ENCODE measurements at places on chromosomes 3 and 15. TPM values are rescaled to one million over a fixed set of nuclear protein-coding genes. Genes with fewer than 3 reads are reported as not detected.

PRTG gene
- 1.9 TPM for total RNA-seq

POPDC2 gene
- total RNA-seq, result 73.1 TPM

KBTBD8 gene
- 3.3 TPM for total RNA-seq

ITPKA gene
- 2.5 TPM for total RNA-seq

CHRM5 gene
- total RNA-seq, result not detected

BLM gene
- total RNA-seq, result 0.80 TPM

SLC15A2 gene
- total RNA-seq, result 0.99 TPM

CDCP1 gene
- total RNA-seq, result 6.4 TPM

GABRR3 gene
- total RNA-seq, result not detected

ADAMTS7 gene
- 2.0 TPM for total RNA-seq

ZKSCAN7 gene
- total RNA-seq, result 4.2 TPM

GRCh38 chr3:161239700-161240099 is 18.6 kb downstream of the NMD3 start:
- DNase-seq, result no peak

DNA sequence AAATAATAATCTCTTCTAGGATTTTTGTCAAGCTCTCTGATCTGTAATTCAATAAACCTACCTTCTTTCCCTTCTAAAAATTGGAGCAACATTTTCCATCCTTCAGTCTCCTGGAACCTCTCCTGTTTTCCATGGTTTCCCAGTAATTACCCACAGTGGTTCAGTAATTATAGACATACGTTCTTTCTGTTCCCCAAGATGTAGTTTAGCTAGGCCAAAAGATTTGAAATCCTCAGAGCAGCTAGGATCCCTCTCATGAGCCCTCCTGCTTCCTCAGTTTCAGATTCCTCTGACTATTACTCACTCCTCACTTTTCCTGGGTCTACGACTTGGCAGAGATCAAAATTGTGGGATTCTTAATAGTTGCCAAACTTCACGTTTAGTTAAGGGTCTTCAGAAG is 76.9 kb upstream of the IGSF10 start:
- no peak for DNase-seq

GRCh38 chr3:20945892-20946291 is 759.9 kb upstream of the SGO1 start:
- DNase-seq, result no peak

- no peak for DNase-seq
These were observed 32.9 kb upstream of the SEC13 start for GRCh38 chr3:10353661-10354360.

- DNase-seq, result no peak
These were observed 47.3 kb downstream of the TRIM42 start for GRCh38 chr3:140724856-140725812.

- DNase-seq, result no peak
These were observed 28.0 kb downstream of the TFG start for GRCh38 chr3:100737334-100737733.

GRCh38 chr15:52856286-52856685 is 66.2 kb upstream of the ONECUT1 start:
- no peak for DNase-seq

GRCh38 chr3:47156396-47156795 is 7.5 kb downstream of the SETD2 start:
- no peak for DNase-seq

GRCh38 chr3:4865714-4866113 is 113.5 kb upstream of the BHLHE40 start:
- no peak for DNase-seq

DNA sequence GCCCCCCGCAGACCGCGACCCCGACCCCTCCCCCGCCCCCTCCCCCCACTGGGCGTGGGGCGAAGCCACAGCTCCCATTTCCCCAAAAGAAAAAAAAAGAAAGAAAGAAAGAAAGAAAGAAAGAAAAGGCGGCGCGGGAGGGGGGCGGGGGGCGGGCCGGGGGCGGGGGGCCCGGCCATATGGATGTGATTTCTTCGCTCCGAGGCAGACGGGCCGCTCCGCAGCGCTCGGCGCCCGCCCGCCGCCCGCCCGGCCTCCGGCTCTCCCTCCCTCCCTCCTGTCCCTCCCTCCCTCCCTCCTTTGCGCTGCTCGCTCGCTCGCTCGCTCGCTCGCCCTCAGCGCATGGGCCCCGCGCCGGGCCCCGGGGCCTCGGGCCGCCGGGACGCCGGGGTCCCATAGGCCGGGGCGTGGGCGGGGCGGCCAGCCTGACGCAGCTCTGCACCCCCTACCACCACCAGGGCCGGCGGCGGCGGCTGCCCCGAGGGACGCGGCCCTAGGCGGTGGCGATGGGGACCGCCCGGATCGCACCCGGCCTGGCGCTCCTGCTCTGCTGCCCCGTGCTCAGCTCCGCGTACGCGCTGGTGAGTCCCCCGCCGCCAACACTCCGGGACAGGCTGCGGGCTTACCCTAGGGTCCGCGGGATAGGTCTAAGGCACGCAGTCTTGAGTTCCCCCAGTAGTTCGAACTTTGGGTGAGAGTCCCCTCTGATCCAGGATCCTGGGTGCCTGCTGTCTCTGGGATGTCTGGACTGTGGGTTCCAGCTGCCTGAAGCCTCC is 5.7 kb downstream of the PTH1R start:
- DNase-seq, result no peak

- no peak for DNase-seq
These were observed 51.1 kb downstream of the OSBPL10 start for GRCh38 chr3:31929826-31930502.

DNA sequence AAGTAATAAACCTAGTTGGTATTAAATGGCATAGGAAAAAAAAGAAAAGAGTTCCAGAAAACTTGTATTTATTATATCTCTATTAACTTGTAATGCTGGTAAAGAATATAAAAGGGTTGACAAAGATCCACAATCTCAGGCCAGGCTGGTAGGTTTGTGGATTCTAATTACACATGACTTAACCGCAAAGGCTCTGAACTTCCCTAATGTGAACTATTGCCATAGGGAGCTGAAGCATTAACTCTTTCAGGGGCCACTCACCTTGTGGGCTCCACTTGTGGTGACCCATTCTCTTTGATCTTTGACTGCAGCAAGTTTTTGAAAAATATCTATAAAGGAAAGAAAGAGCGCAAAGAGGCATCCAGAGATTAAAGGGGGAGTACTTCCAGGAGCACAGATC is 58.5 kb downstream of the NEK10 start:
- DNase-seq, result no peak

DNA sequence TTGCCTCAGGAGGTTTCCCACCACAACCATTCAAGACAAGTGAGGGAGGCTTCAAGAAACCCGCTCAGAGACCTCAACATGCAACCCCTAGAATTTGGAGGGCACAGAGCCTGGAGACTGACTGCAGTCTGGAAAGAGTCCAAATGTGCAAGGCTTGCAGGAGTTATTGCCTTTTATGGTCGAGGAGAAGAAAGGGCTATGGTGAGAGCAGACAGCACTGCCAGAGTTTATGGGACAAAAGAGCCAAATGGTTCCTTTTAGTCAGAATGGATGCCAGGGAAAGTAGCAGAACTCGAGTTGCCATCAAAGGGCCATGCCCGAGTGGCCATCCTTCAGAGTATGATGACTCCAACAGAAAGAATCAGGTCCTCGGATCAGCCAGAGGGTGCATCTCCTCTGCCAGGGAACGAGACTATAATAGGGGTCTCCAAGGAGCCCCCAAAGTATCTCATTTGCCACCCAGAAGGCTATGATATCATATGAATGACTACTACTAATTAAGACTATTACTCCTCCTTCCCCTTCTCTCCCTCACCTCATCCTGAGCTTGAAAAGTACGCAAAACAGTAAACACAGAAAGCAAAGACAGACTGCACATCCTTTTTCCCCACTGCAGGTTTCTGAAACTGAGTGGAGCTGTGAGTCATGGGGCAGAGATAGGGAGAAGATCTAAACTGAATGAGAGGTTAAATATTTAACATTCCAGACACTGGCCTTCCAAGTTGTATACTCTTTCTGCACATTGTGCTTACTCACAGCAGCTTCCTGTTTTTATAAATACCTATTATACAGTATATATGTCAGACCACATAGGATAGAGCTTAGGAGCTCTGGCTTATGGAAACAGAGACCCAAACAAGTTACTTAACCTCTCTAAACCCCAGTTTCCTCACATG is 33.9 kb upstream of the TMCO5A start:
- no peak for DNase-seq

GRCh38 chr3:25041871-25042584 is 386.0 kb upstream of the RARB start:
- no peak for DNase-seq

DNA sequence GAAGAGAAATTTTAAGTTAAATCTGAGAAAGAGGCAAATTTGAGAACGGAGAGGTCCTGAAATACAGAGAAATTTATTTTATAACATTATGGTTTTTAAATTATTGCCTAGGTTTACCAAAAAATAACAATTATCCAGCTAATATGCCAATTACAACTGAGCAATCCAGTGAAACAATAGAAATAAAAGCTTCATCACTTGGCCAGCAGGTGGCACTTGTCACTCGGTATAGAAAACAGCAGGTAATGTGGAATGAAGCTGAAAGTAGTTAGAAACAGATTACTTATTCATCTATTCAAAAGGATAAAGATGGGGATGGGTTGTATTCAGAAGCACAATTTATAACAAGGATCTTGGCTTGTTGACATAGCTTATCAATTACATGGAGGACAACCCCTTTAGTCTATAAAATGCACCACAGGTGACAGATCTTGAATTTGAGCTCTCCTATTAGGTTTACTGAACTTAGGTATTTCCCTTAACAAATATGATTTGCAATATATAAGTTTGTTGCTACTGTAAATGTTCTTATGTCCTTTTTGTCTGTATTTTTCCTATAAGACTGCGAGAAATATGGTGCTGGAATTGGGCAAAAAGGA is 70.1 kb upstream of the GUCA1C start:
- DNase-seq, result no peak

DNA sequence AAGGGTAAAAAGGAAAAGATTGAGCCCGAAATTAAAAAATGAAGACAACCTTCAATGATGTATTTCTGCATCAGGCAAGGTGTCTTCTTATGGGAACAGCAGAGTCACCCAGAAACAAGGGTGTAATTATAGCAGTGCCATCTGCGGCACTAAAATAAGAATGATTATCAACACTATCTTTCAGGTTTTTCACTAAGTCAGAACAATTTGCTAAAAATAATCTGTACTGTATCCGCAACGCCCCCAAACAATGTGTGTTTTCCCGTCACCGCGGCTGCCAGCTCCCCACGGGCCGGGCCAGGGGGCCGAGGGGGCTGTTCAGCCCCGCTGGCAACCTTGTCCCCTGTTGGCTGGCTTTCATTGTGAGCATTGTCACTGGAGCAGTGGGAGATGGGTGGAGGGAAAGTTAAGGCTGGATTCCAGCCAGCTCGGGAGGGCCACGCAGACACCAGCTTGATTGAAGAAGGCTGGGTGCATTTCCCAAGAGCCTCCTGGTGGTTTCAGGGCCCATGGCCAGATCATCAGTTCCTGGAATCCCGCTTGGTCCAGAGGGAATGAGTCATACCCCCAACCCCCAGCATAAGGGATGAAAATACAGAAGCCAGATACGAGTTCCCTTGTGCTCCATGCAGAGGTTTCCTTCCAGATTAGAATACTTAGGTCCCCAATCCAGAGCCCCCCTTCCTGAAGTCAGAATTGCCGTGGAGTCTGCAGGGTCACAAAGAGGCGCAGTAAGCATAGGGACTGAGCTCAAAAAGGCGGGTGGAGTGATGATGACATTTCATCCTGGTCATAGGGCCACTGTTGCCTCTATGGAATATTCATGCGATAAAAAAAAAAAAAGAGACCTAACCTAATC is 90.2 kb upstream of the KLF13 start:
- peak; percentile 96 for DNase-seq

DNA sequence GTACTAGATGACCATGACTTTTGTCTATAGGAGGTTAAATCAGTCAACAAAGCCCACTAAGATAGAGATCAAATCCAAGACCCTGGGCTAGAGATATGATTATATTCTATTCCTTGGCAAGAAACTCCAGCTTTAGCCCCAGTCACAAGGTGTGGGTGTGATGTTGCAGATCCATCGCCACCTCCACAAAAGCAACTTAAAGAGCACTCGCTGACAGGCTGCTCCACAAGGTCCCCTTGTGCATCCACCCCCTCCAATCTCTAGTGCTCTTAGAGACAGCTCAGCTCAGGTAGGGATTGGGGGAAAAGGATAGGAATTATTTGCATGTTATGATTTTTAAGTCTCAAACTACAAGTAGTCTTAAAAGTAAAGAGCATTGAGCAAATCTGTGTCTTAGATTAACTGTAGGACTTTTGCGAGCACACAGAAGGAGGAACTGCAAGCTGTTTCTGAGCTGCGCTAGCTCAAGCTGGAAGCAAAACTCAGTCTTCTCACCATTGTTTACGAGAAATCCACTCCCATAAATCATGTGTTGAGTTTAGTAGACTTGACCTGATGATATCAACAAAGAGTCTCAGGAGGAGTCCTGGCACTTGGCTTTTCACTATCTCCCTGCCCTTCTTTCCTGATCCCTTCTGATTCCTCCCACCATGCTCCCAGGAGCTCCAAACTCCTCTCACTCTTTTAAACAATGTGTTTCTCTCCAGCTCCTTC is 177.6 kb downstream of the STAC start:
- no peak for DNase-seq

DNA sequence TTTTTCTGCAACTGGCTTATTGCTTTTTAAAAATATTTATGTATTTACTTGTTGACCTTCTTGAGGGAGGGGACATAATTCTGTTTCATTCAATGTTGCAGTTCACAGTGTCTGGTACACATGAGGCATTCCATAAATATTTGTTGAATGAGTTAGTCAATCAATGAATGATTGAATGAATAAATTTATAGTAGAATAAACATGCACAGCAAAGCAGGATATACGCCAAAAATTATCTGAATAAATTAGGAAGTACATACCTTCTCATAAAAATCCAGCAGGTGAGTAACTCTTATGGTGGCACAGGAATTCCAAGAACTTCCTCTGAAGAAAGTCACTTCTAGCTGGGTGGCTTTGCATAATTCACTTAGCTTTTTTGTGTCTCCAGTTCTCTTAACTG is 469.4 kb upstream of the ATP11B start:
- no peak for DNase-seq

GRCh38 chr3:129181819-129182218 is 1.9 kb downstream of the CNBP start:
- no peak for DNase-seq

DNA sequence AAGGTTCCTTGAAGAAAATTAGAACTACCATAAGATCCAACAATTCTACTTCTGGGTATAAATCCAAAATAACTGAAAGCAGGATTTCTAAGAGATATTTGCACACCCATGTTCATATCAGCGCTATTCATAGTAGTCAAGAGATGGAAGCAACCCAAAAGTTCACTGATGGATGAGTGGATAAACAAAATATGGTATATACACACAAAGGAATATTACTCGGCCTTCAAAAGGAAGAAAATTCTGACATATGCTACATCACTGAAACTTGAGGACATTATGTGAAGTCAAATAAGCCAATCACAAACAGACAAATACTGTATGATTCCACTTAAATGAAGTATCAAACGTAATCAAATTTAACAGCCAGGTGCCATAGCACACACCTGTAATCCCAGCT is 13.1 kb downstream of the DET1 start:
- DNase-seq, result no peak

- no peak for DNase-seq
These were observed 1.2 kb downstream of the MB21D2 start for GRCh38 chr3:192916371-192917027.

- no peak for DNase-seq
These were observed 161.6 kb downstream of the MAGI1 start for GRCh38 chr3:65877160-65877559.
